ENCODE measurements at places on chromosomes 16 and 17. TPM values are rescaled to one million over a fixed set of nuclear protein-coding genes. Genes with fewer than 3 reads are reported as not detected.

DNA sequence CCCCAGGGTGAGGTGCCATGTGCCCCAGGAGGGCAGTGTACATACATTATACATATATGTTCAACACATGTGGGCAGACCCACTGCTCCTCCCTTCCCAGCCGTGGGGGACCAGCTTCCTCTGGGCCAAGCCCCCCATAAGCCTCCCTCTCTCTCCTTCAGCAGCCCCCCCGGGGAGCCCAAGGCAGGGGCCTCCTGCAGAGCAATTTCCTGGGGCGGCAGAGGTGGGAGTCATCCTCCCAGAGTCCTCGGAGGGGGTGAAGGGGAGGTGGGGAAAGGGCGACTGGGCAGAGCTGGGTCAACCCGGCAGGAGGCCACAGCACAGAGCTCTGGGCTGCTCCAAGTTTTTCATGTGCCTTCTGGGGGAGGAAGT, 235.1 kb downstream of the ZNF423 start:
- ATAC-seq, result no peak

DNA sequence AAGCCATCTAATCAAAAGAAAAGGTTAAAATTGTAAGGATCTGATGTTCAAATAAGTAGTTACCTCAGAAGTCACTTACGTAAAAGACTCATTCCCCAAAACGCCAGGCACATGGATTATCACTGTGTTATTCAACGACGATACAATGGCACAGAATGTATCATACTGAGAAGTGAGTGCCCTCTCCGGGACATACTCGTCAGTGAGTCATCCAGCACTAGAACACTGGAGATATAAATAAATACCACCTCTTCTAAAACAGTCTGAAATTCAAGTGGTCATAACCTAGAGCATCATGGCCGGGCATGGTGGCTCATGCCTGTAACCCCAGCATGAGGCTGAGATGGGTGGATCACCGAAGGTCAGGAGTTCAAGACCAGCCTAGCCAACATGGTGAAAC, 24.9 kb downstream of the USP31 start:
- peak; percentile 92 for ATAC-seq

The EFNB3 gene
- total RNA-seq, result not detected

DNA sequence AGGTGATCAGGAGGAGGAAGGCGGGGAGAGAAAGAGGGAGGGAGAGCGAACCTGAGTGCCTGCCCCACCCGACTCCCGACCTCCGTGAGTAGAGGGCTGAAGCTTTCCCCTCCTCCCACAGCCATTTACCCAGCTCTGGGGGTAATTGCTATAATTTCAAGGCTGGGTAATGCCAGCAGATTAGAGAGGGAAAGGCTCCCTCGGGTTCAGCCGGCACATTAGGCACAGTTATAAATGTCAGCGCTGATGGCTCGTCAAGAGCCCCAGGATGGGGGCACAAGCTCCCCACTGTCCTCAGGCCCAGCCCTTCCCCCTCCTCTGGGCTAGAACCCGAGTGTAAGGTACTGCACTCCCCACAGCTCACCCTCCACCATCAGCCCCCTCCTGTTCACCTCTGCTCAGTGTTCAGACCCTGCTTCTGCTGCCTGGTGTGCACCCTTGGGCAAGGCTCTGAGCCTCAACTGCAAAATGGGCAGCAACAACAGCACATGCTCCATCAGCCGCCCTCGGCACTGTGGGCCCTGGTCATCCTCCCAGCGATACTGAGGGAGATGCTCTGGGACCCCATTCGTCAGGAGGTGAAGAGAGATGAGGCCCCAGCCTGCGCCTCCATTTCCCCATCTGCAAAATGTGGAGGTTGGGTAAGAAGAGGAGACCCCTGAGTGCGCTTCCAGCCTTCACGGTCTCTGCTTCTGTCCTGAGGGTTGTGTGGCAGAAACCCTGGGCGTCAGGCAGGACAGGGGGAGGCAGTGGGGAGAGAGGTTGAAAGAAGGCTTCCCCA, 77.2 kb downstream of the NT5M start:
- ATAC-seq, result no peak

- no peak for ATAC-seq
Observed at GRCh38 chr16:56675685-56676210, 6.1 kb downstream of the MT1H start.

GRCh38 chr17:39979893-39980350, 685 bp upstream of the PSMD3 start:
- peak; percentile 9 for ATAC-seq
